ENCODE measurements at places on chromosomes 12 and 14.

DNA sequence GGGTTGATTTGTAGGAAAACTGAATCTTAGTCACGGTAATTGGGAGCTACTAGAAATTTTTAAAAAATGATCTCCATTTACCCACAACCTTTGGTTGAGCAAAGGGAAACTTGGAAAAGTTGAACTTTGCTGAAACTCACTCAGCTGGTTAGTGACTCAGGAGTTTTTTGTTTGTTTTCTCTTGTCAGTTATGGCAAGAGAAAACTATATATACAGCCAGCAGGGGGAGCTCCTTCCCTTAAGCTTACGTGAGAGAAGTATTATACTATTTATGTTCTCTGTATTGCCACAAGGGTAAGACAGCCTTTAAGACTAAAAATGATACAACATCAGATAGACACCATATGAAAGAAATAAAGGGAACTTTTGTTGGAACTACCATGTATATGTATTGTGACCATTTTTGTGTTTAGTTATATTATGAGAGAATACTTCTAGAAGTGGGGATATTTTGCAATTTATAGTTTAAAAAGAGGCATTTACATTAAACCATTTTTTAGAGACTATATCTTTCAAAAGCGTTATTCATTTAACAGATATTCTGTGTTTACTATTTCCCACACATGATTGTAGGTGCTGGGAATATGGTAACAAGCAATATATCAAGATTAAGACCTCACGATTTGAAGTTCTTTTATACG is 28.1 kb upstream of the TBC1D30 start:
- peak; percentile 88 for DNase-seq

GRCh38 chr14:39988939-39989338 is 556.7 kb upstream of the FBXO33 start:
- DNase-seq: no peak

- DNase-seq: no peak
Observed at GRCh38 chr12:49910331-49911212, 6.9 kb upstream of the FAIM2 start.

DNA sequence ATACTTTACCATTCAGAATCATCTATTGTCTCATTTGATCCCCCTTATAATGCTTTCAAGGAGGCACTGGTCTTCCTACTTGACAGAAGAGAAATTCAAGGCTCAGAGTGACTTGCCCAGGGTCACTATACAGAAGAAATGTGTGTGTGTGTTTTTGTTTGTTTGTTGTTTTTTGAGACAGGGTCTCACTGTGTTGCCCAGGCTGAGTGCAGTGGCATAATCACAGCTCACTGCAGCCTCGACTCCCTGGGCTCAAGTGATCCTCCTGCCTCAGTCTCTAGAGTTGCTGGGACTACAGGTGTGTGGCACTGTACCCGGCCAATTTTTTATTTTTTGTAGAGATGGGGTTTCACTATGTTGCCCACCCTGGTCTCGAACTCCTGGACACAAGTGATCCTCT is 22.9 kb downstream of the IRF2BPL start:
- DNase-seq: no peak

DNA sequence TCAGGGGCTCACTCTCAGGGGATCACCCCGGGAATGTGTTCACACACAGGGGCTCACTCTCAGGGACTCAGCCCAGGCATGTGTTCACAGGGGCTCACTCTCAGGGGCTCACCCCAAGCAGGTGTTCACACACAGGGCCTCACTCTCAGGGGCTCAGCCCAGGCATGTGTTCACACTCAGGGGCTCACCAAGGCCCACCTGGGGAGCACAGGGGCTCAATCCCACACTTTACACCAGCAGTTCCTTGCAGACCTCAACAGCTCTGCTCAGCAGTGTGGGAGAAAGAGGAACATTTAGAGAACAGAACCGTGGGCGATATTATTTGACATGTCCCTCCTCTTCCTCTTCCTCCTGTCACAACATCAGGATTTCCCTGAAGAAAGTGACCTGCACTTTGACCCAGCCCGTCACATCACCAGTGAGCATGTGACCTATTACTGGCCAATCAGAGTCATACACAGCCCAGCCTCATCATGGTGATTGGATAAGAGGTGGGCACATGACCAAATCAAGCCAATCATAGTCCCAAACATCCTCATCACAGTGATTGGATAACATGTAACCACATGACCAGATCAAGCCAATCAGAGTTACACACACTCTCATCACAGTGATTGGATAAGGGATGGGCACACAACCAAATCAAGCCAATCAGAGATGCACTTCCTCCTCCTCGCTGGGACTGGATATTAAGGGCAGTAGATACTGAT is 359.4 kb upstream of the SFSWAP start:
- no peak for DNase-seq

GRCh38 chr12:96236221-96236822 is 42.1 kb downstream of the ELK3 start:
- peak; percentile 66 for DNase-seq
